ENCODE measurements at places on chromosomes 1 and 21.

DNA sequence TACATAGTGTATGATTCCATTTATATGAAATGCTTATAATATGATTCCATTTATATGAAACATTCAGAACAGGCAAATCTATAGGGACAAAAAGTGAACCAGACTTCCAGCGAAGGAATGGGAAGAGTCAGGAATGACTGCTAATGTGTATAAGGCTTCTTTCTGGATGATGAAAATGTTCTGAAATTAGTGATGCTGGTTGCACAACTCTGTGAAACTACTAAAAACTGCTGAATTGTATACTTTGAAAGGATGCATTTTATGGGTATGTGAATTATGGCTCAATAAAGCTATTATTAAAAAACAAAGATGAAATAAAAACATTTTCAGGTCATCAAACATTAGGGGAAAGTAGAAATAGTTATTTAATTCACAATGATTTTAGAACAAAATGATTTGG, 14.1 kb upstream of the IL24 start:
- DNase-seq: no peak

DNA sequence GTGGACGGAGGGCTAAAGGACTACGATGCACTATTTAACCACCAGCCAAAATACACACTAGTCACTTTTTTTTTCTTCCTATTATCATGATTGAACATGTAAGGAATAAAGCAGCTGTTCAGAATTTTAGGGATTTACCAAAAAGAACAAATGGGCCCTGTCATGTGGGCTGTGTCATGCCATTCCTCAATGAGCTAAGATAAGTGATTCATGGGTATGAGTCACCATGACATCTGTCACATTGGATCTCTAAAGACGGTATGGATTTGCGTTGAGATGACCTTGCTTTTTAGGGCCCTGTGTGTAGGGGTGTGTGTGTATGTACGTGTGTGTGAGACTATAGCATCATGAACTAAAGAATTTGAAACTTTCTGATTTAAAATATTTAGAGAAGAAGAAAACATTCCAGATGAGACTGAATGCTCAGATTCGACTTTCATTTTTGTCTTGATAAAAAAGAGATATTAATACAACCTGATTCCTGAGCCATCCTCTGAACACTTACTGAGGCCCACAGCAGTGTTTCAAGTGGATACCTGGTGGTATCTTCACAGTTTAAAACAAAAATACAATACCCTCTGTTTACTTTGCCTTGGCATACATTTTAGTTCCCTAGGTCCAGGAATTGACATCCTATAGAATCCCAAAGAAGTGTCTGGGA, 246.1 kb upstream of the DUSP10 start:
- DNase-seq: no peak

- no peak for DNase-seq
Measured at GRCh38 chr21:45111703-45112102, 37.3 kb downstream of the ADARB1 start.

GRCh38 chr1:27607239-27607804, 3.4 kb upstream of the AHDC1 start:
- peak; percentile 56 for DNase-seq

GRCh38 chr1:156492591-156493080, 7.9 kb downstream of the MEF2D start:
- DNase-seq: no peak

GRCh38 chr1:186783193-186783592, 45.6 kb upstream of the PLA2G4A start:
- no peak for DNase-seq

DNA sequence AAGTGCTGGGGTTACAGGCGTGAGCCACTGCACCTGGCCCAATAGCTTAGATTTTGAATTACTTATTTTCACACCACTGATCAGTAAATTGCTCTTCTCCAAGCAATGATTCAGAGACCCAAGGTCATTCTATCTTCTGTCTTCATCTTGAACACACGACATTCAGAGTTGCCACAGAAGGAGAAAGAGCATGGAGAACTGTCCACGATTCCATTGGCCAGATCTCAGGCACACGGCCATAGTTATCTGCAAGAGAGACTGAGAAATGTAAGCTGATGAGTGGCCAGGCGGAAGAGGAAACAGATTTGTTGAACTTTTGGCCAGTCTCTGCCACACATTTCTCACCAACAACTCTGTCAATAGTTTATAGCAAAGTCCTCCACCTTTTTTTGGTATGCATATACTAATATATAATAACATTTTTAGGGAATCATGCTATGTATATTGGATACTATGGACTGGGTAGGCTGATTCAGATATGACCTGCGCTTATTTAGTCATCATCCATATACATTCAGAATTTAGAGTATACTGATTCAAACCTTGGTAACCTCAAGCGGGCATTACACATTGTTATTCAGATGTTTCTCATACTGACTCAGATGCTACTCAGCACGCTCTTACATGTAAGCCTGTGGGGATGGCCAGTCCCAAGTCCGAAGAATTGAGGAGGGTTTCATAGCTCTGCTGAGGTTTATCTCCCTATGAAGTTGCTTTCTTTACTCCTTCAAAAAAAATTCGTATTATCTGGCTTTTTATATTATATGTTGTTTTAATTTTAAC, 25.5 kb upstream of the CAP1 start:
- DNase-seq: no peak

GRCh38 chr1:73593364-73593763, 604.6 kb downstream of the LRRIQ3 start:
- DNase-seq: no peak

DNA sequence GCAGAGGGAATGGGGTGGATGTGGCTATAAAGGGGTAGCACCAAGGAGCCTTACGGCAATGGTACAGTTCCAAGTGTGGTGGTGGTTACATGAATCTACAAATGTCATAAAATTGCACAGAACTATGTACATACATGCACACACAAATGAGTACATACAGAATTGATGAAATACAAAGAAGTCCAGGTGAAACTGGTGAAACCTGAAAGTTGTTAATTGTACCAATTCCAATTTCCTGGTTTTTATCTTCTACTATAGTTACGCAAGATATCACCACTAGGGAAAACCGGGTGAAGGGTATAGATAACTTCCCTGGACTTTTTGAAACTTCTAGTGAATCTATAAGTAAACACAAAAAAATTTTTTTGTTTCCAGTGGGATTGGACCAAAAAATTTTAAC, 18.9 kb downstream of the HSF2BP start:
- no peak for DNase-seq

DNA sequence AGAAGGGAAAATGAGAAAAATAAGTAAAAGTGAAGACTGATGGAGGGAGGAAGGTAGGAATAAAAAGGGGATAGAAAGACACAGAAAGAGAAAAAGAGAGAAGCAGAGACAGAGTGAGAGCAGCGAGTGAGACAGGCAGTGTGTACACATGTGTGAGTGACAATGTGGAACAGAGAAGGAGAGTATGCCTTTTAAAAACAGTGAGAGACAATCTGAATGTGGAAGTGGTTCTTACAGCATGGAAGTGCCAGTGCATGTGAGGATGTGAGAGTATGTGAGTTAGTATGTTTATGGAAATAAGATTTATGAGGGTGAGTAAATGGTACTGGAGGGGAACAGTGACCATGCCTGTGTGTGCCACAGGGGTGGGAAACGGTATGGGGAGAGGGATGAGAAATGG, 1.2 kb downstream of the NEGR1 start:
- no peak for DNase-seq

- DNase-seq: no peak
Measured at GRCh38 chr1:32861904-32862695, 8.6 kb downstream of the FNDC5 start.

DNA sequence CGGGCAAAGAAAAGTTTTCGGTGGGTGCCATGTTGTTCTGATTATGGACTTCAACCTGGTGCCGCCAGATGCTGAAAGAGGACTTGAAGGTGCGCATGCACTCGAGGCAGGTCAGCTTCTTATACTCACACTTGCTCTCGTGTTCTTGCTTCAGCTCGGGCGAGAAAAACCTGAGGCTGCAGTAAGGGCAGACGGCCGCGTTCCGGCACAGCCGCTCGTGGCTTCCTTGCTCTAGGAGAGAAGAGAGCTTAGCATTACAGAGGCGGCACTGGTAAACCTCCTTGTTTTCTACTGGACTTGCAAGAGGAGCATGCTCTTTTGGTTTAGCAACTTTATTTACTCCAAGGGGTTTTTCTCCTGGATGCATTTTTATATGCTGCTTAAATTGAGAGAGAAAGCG, 18.5 kb downstream of the ZBTB21 start:
- DNase-seq: no peak

- DNase-seq: no peak
Measured at GRCh38 chr1:69568421-69569174, 876 bp downstream of the LRRC7 start.

DNA sequence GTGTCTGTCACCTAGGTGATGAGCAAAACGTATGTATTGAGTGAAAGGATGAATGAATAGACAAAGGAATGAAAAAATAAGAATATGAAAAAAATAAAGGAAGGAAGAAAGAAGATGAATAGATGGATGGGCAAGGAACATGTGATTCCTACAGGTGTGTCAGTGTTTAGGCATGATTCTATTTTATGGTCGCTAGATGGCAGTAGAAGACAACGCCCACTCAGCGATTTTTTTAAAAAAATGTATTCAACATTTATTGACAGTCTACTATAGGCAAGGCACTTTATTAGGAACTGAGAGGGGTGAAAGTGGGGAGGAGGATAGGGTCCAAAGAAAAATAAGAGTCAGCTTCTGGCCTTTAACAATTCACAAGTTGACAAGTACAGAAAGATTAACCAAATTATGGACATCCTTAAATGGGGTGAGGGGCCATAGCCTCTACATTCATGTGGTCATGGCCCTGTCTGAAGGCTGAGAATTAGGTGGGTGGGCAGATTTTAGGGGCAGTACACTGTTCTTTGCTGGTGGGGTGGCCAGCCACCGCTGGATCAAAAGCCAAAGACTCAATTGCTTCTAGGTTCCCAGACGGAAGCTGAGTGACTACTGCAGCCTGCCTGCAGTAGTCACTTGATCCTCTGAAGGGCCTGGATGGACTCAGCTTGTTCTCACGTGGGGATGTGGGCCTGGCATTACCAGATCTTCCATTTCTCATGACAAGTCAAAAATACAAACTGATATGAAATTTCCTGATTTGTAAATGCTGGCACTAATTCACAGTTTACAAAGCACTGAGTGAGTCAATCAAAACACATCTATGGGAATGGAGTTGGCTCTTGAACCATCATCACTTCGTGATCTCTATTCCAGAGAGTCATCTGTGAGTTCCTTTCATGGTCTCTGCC, 83.9 kb downstream of the FASLG start:
- peak; percentile 12 for DNase-seq

DNA sequence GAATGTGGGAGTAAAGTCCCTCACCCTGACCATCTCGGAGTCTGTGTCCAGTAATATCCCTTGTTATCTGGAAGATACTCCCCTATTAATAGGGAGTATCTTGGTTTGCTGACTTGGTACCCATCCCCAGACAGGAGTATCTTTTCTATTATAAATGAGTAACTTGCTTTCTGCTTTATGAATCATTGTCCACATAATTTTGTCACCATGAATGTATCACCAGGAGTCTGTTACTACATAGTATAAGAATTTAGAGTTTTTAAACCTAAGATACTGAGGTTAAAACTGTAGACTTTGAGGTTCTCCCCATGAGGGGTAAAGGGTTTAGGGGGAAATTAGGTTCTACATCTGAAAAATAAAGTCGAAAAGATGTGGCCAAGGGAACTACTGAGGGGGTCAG, 175.6 kb downstream of the FCRL5 start:
- DNase-seq: no peak

DNA sequence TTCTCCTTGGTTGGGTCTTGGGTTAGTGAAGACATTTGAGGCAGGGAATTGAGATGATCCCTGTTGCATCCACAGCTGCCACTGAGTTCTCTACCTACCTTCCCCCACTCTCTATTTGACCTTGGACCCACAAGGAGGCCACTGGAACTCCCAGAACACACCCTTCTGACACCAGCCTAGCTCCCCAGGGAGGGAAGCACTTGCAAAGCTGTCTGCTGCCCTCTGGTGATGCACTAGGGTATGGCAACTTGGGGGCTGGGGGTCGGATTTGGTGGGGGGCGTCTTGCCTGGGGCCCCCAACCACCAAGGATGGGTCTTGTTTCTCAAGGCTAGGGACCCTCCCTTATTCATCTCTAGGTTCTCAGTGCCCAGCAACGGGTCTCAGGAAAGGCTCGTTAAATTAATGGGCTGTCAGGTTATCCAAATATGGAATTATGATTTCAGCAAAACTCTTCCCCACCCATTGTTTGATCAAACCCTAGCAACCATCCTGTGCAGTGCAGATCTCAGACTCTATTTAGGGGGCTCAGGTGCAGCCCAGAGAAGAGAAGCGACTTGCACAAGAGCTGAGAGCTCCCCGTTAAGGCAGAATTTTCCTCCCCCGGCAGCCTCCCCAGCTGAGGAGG, 177.8 kb upstream of the KLHDC7A start:
- no peak for DNase-seq

GRCh38 chr1:34763142-34763781, 3.7 kb downstream of the GJB4 start:
- no peak for DNase-seq

GRCh38 chr1:232856541-232856940, 51.3 kb downstream of the MAP10 start:
- DNase-seq: no peak

DNA sequence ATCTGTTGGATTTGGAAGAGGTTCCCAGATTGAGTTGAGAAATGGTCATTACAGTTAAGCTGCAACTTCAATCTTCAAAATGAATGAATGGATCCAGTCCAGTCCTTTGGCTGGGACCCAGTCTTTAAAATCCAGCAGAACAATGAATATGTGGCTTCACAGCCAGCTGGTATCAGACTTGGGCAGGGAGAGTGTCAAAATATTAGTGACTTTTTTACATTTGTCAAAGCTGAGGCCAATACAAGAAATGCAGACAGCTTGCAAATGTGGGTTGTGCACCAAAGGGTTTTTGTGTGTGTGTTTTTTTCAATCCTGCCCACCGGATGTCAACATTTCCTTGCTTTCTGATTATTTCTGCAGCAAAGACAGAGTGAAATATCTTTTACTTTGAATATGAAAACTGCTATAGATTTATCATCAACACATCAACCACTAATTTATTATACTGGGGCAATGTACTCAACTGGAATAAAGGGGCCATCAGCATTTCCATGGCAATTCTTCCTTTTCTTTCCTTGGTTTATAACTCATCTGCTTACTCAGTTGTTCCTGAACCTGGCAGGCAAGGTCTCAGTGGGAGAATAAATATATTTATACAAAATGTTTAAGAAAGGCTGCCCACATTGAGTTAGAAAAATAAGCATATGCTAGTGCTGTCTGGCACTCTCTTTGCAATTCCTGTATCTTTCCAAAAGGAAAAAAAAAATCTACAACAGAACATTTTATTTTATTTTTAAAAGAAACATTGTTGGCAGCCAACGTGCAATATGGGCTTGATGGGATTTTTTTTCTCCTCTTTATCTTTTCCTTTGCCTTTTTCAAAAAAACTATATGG, 491.6 kb upstream of the C1orf87 start:
- DNase-seq: no peak

- no peak for DNase-seq
Measured at GRCh38 chr1:231583376-231583775, 43.2 kb upstream of the DISC1 start.

DNA sequence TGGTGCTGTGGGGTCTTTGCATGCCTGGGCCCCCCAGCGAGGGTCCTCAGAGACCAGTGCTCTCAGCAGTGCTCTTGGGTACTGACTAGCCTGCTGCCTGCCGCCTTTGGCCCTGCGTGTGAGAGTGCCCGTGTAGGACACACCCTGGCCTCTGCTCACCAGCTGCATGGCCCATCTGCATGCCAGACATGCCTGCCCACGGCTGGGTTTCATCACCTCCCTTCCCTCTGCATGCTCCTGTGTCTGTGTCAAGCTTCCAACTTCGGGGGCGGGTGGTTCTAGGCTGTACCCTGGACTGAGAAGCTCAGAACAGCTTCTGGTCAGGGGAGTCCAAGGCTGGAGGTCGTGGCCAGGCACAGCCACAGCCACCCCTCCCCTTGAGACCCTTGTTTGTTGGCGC, 56.9 kb downstream of the PTPRF start:
- no peak for DNase-seq
